ENCODE measurements at places on chromosomes 6 and 20.

DNA sequence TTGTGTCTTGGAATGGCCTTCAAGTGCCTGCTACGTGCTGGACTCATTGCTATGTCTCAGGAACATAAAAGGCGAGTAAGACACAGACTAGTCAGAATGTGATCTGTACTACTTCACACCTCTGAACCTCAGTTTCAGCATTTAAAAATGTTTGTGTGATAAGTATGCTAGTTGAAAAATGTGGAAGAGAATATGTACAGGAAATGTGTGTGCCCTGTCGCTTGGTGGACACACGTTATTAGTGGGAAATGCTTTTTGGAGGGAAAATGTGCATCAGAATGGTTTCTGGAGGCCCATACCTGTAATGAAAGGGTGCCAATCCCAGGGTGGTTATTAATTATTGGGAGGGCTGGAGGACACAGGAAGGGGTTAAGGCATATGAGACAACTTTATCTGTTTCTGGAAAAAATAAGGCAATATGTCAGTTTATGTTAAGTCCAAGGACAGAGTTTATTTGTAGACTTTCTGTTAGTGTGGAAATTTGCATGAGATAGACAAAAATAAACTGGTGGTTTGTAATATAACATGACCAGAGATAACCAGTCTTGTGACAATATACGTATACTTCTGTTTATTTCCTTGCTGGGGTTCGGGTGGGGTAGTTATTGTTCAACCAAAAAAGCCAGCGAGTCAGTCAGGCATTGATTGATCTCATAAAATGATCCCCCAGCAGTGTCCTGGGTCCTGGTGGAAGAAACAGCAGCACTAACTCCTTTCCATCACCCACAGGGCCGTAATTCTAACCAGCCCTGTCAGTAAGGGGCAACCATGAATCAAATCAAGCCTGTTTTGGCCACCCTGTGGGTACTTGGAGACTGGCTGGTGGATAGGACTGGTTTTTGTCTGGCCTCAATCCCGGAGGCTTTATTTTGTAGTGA, 117.9 kb downstream of the JARID2 start:
- DNase-seq, result no peak

DNA sequence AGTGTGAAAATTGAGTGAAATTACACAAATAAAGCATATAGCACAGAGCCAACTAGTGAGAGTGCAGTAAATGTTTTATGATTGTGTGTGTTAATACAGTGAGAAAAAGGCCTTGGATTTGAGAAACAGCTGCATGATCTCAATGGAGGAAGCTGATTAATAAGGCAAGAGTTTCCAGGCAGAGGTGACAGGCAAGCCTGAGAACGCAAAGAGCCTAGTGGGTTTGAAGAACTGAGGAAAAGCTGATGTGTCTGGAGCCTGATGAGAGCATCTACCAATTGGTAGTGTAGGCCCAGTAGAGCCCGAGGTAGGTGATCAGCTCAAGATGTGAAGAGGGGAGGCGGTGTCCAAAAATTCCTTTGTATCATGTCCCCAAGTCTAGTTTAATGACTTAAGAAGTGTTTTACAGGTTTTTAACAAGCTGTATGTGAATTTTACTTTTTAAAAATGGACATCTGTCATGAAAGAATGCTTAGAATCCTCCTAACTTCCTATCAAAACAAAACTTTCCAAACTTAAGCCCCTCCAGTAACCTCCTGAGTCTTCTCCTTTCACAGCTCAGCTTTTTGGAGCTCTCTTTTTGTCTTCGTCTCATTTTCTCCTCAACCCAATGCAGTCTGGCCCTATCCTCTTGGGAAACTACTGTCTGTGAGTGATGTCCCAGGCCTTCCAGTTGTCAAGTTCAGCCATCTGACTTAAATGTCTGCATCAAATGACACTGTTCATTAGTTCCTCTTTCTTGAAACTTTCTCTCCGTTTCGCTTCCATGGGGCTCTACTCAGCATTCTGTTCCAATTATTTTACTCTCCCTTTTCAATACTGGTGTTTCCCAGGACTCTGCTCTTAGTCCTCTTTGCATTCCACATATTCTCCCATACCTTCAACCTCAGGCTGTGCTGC, 1.2 kb downstream of the CDC40 start:
- no peak for DNase-seq

- no peak for DNase-seq
Measured at GRCh38 chr6:10151144-10151915, 263.5 kb downstream of the TFAP2A start.

DNA sequence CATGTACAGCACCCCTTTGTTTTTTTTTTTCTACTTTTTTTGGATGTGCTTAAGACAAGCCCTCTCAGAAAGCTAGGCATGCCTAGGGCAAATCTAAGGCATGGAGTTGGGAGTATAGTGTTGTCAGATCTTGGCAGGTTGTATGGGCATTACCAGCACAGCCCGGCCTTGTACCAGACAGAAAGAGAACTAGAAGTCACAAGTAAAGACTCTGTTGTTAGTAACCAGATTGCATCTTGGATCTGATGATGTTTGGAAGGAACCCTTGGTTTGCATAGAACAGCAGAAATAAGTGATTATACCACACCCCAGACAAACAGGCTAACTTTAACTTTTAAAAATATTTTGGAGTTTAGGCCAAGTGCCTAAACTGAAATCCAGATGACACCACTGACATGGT, 25.6 kb downstream of the STK35 start:
- DNase-seq, result no peak

- DNase-seq, result no peak
Measured at GRCh38 chr6:130903007-130903406, 75.8 kb downstream of the SMLR1 start.

GRCh38 chr6:2482773-2483172, 237.4 kb upstream of the GMDS start:
- no peak for DNase-seq

- DNase-seq, result no peak
Measured at GRCh38 chr6:138975815-138976214, 12.2 kb downstream of the REPS1 start.

GRCh38 chr6:2132416-2132815, 113.0 kb downstream of the GMDS start:
- no peak for DNase-seq

DNA sequence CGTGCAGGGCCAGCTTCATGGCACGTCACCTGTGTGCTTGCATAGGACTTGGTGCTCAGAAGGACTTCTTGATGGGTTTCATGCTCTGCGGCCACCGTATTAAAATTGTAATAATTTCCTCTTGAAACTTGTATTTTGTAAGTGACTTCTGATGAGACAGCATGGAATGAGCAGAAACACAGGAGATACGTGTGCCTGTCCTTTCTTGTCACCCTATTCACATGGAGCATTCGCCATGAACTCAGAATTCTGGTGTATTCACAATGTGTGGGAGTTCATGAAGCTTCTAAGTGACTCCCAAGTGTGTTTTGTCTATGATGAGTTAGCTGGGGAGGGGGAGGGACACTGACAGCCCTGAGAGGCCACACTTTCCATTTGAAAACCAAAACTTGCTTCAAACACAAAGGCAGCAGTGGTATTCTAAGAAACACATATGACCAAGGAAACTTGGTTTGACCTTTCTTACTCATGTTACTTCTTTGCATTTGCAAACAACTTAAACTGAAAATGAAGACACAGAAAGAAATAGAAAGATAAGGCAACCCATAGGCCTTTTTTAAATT, 92.1 kb upstream of the NEDD9 start:
- no peak for DNase-seq

DNA sequence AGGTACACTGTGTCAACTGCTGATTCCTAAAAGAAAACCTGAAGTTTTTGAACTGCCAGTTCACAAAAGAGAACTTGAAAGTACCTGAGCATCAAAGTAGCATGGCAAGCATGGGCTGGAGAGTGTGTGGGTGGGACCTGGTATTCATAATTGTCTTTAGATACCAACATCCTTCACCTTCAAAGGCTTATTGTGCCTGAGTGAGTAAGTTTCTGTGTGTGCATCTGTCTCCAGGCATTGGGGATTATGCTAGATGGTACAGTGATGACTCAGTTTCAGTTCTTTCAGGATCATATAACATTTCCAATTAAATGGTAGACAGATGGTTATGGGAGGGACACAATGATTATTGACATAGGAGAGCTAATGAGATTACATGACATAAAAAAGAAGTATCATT, 238.5 kb downstream of the ZFAND3 start:
- DNase-seq, result no peak

DNA sequence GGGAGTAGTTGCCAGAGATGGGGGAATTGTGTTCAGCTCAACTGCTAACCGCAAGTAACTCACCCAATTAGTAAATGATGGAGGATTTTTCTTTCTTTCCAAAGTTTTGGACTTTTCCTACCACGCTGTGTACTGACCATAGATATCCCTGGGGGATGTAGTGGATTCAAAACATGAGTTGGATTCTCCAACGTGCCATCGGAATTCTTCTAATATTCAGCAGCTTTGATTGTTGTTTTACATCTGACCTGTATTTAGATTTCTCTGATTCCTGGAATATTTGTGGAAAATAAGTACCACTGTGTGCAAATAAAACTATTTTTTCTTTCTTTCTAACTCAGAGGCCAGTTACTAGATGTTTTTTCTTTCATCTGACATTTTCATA, 1.1 kb downstream of the CCDC170 start:
- DNase-seq, result no peak

DNA sequence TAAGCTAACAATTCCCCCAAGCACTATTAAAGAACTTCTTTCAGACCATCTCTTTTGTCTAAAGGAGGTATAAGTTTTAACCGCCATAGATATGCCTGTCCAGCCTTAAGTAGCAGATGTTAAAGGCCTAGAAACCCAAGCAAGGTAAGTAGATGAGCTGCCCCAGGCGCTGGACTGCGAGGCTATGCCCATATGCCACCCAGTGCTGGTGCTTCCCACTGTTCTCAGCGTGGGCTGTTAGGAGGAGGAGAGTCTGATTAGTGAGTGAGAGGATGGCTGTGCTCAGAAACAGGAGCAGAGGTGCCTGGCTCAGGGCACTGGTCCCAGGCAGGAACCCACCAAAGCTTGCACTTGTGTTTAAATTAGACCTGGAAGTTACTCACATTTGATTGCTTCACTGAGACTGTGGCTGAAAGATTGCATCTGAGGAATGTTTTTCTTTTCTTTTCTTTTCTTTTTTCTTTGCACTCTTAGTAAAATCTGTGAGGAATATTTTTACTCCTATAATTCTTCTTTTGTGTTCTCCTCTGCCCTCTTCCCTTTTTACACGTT, 32.2 kb downstream of the PRPH2 start:
- no peak for DNase-seq

- DNase-seq, result no peak
Measured at GRCh38 chr20:51833326-51833725, 31.0 kb upstream of the SALL4 start.

GRCh38 chr6:41976794-41977484, 35.3 kb upstream of the CCND3 start:
- no peak for DNase-seq

DNA sequence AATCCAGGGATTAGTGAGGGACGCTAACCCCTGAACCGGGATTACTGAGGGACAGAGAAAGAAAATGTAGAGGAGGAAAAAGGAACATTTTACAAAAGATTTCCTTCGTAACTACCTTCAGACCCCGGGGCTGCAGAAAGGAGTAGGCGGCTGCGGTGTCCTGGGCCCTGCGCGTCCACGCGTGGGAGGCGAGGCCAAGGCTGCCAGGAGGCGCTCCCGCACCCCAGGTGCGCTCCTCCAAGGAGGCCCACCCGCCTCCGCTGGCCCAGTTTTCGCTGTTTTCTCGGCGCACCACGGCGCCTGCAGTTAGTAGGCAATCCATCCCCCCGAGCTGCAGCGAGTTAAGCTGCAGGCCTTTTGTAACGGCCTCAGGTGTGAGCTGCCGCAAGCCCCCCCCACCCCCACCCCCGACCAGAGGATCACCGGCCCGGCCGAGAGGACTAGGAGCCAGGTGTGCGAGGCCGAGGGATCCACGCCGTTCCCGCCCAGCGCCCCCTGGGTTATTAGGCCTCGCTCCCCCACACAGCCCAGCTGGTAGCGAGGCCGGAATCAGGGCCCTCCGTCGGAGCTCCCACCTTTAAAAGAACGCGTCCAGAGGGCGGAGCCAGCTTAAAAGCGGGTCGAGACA, 380.3 kb upstream of the ARID1B start:
- DNase-seq, result no peak

- DNase-seq, result no peak
Measured at GRCh38 chr20:6864740-6865139, 97.3 kb downstream of the BMP2 start.

- DNase-seq, result no peak
Measured at GRCh38 chr6:110755411-110755834, 59.8 kb downstream of the CDK19 start.

GRCh38 chr6:68638230-68638900, 3.3 kb downstream of the ADGRB3 start:
- peak; percentile 36 for DNase-seq

DNA sequence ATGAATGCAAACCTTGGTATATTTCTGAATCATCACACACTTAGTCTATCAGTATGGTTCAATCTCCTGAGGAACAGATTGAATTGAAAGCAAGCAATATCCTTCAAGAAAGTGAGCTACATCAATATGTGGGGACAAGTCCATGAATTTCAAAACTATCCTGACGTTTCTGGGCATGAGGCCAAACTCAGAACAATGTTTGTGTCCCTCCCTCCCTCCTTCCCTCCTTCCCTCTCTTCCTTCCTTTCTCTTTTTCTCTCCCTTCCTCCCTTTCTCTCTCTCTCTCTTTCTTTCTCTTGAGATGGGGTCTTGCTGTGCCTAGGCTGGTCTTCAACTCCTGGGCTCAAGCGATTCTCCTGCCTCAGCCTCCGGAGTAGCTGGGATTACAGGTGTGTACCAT, 27.9 kb upstream of the SYNCRIP start:
- DNase-seq, result no peak

GRCh38 chr6:35328108-35328723, 14.1 kb upstream of the PPARD start:
- no peak for DNase-seq

DNA sequence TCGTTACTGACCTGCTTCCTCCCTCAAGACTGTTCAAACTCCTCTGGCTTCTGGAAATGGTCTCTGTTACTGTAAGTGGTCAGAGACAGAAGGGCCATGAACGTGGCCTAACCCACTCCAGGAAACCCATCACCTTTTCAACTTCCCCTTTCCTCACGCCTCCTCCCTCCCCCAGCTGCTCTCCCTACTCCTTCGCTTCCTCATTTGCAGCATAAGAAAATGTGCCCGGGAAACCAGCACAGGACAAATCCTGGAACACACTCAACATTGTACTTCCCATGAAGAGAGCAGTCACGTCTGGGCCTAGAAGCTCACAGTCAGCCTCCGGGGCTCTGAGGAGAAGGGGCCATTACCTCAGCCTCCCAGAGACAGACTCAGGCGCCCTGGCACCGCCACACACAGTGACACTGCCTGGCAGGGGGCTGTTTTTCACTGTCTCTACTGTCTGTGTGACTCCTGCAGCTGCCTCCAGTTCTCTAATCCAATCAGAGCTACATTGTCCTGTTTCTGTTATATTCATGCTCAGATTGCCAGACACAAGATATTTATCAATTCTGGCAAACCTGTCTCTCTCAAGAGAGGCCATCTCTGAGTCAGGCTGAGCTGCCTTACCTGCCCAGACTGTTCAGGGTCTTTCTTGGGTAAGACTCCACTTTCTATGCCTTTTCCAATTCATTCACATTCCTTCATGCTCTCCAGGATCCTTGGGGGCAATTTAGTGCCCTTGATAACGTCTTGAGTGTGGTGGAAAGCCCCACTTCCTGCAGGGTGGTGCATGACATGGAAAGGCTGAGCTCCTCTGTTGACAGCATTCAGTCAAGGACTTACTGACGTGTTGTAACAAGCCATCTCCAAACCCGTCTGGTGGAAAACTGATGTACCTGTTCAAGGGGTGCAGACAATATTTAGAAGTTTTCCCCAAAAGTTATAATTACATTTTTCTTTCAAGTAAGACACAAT, 242.2 kb downstream of the HIVEP2 start:
- no peak for DNase-seq
